ENCODE measurements at places on chromosomes 7 and 10.

- DNase-seq, result no peak
These were observed 172.0 kb upstream of the GRB10 start for GRCh38 chr7:50954716-50955115.

DNA sequence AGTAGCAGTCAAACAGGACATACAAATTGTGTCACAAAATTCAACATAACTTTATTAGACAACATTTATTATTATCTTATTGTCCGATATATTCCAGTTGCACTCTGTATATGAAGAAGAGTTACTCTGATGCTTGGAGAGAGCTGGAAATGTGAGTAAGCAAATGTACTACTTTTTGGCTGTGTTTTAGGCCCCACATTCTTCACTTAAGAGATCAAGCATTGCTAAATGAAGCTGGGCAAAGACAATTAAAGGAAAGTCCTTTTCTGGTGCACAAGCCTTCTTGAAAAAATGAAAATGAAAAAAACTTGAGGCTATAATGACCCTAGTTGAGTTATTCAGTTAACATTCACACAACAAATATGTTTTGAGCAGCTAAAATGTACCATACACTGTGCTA is 26.1 kb downstream of the MYPN start:
- no peak for DNase-seq

DNA sequence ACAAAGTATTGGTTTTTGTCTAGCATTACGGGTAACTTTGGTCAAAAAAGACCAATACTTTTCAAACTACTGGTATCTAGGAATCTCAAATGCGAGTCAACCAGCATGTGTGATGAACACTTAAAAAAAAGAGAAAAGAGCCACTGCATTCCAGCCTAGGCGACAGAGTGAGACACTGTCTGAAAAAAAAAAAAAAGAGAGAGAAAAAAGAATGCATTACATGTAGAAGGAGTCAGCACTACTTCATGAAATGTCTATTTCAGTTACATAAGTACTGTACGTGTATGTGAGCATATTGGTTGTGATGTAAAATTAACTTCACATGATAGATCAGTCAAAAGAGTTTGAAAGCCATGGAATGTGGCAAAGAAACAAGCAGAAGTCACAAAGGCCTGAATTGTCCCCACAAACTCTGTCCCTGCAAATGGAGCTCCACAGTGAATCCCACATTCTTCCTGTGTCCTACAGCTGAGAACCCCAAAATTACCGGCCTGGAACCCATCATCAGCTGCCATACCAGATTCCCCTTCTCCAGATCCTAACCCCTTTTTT is 1.6 kb downstream of the DENND11 start:
- DNase-seq, result no peak

- no peak for DNase-seq
These were observed 38.2 kb downstream of the WDR37 start for GRCh38 chr10:1094112-1095057.

DNA sequence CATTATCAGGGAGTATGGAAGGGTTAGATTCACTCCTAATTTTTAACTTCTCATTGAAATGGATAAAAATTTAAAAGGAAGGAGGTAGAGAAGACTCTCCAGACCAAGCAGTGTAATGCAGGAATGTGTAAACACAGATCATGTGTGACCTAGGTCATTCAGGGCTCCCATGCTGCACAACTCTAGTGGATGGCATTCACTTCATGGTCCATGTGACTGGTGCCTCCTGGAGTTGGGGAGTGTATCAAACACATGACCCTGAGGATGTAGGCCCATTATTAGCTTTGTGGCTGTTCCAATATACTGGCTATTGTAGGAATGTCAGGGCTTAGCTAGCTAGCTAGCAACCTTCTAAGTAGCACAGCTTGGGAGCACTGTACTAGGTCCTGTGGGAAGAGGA is 109.9 kb downstream of the SLC25A13 start:
- DNase-seq, result no peak

- no peak for DNase-seq
These were observed 5.6 kb downstream of the IL2RA start for GRCh38 chr10:6056411-6057135.

DNA sequence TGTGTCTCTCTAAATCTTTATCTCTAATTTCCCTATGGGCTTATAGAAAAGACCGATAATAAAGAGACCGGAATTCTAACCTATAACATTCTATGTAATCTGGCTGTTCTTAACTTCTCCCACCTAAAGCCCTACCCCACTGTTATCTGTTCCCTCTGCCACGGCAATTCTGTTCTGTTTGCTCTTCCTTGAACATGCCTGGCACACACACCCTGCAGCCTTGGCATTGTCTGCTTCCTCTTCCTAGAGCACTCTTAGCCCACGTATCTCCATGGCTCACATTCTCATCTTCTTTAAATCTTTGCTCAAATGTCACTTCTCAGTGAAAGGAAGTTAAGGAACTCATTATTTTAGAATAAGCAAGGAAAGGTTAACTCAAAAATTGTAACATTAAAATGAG is 309.2 kb downstream of the GPR158 start:
- peak; percentile 23 for DNase-seq

DNA sequence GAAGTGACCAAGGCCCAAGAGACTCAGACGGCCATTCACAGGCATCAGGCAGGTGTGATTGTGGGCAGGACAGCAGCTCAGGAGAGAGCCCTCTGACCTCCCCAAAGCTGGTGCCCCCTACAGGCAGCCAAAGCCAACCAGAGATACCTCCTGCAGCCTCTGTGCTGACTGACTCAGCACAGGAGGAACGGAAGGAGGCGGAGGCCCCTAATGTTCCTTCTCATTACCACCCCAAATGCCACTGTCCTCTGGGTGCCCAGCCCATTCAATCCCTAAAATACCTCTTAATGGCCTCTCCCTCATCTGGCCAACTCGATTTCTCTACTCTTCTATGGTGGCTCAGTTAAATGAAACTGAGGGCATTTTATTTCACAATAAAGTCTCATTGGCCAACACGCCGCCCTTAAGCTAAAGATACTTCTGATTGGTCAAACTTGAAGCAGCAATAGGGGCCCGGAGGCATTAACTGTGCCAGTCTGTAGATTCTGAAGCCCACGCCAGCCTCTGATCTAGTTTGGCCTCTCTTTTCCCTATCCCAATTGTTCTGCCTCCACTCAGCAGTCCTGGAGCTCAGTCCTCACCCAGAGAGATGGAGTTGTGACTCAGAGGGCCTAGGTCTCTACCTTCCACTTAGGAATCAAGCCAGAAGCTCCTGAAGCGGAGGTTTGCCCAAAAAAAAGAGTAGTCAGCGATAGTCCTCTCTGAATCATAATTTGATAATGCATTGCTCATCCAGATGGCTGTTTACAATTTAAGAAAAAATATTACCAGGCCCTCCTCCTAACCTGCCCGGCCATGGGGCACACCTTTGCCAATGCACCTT is 1.2 kb downstream of the CYREN start:
- DNase-seq, result no peak

GRCh38 chr7:106806556-106806955 is 58.5 kb upstream of the PIK3CG start:
- no peak for DNase-seq

DNA sequence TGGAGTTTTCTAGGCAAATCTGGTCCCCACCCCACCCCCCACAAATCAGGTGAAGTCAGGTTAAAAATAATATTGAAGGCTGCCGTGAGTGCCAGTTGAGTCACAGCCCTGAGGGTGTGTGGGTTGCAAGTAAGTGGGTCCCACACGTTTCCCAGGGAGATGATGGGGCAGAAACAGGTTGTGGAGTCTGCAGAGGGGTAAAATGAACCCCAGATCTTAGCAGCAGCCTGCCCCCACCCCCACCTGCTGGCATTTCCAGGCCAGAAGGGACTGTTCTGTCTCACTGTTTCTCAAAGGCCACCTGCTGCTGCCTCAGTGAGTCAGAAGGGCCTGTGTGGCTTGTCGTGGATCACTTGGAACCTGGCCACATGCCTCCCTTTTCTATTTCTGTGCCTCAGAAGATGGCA is 59.8 kb upstream of the SMNDC1 start:
- DNase-seq, result peak; percentile 64

DNA sequence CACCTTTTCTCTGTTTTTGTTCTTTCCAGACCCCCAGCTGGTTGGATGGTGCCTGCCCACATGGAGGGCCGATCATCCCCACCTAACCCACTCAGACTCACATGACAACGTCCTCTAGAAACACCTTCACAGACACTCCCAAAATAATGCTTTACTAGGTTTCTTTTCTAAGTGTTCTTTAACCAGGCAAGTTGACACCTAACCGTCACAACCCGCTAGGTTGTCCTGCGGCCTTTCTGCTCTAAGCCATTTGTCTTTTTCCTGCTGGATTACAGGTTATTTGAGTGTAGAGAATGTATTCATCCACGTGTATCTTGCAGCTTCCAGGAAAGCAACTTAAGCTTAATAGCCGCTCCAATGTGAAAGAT is 54.8 kb downstream of the CHN2 start:
- no peak for DNase-seq

DNA sequence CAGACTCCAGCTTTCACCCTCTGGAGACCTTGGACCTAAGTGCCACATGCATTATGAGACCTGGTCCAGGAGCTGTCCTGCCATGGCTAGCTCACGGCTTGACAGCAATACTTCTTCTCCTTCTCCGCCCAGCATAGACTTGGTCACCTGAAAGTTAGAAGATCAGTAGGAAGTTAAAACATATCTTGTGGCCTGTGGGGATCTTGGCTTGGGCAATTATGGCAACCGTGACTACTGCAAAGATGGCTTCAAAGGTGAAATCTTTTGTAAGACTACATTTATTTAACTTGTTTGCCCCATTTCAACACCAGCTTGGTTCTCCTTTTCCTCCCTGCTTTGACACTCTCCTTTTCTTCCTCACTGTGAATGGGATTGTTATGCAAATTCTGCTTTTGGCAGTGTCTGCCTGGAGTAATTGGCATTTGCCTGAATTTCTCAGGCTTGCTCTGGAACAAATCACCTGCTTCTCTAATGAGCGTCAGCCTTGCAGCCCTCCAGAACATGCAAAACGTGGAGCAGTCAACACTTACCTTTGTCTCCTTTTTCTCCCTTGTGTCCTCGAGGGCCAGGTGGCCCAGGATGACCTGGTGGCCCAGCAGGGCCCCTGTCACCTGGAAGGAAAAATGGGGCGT is 53.4 kb downstream of the COL17A1 start:
- no peak for DNase-seq

- DNase-seq, result no peak
These were observed 44.2 kb downstream of the ZMIZ1 start for GRCh38 chr10:79112881-79113431.

GRCh38 chr10:125060482-125060825 is 99.9 kb downstream of the CTBP2 start:
- no peak for DNase-seq

- DNase-seq, result no peak
These were observed 19.0 kb downstream of the LRRC27 start for GRCh38 chr10:132350946-132351345.

GRCh38 chr7:155066417-155066950 is 3.6 kb upstream of the HTR5A start:
- no peak for DNase-seq

DNA sequence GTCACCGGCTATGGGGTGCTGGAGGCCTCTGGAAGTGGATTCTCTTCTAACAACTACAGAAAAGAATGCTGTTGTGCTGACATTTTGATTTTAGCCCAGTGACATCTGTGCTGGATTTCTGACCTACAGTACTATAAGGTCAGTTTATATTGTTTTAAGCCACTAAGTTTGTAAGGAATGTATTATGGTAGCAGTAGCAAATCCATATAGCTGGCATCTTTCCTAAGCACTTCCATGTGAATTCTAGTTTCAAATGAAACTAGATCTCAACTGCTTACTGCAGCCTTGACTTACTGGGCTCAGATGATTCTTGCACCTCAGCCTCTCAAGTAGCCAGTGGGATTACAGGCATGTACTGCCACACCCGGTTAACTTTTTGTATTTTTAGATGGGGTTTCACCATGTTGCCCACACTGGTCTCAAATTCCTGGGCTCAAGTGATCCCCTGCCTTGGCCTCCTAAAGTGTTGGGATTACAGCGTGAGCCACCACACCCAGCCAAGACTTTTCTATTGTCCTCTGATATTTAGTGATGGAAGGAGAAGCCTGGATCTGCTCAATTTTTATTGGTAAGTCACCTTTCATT is 414.0 kb downstream of the PHTF2 start:
- no peak for DNase-seq

DNA sequence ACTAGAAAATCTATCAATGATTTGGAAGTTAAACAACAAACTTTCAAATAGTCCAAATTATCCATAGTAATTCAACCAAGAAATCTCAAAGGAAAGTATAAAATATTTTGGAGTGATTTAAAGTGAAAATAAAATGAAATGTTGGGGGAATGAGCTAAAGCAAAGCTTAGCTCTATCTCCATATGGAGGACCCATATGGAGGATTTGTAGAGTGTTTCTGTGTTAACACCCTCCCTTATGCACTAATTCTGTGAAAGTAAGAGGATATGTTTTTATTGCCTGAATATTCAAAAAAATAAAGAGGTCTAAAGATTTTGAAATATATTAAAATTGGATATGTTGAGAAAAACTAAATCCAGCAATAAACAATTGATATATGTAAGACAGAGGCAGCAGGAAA is 31.6 kb downstream of the CDC14C start:
- DNase-seq, result no peak

DNA sequence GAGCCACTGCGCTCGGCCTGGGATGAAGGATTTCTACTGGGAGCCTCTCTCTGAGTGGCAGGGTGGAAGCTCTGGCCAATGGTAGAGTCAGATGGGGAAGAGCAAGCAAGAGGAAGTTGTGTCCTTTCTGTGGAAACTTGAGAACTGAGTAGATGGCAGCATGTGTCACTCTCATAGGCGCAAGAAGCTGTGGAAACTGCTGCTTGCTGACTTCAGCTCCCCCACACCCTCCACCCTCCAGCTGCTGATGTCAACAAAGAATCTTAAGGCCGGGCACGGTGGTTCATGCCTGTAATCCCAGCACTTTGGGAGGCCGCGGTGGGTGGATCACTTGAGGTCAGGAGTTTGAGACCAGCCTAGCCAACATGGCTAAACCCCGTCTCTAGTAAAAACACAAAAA is 39.8 kb upstream of the SRGN start:
- DNase-seq, result peak; percentile 26

DNA sequence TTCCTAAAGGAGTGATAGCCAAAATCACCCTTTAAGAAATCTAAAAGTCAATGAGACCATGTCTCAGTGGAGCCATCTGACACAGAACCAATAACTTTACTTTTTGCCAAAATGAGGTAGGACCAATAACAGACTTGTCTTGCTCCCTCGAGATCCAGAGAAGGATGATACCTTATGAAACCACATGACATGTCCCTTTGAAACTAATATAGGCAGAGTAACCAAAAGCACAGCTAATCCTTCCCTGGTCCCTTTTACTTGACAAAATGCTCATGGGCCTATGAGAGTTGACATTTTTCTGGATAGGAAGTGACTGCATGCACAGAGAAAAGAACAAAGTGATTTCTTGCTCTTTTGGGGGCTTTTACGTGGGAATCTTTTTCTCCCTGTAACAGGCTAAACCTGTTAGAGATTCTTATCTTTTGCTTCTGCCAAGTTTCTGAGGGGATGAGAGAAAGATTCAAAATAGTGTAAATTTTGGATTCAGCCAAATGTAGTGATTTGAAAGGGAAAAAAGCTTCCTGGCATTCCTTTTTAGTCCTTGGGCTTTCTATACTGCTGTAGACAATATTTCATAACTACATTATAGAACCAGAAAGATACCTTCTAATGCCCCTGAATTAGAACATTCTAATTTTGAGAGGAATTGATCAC is 87.6 kb downstream of the ARMH3 start:
- DNase-seq, result no peak

All from caudate nucleus (tissue), 63 donors.